ENCODE measurements at places on chromosomes 5 and 9.

- DNase-seq: peak; percentile 27
Observed at GRCh38 chr9:83538172-83538889, at the start of gene FRMD3. TSS of gene FRMD3 (minus strand) at chr9:83538401. CDS start at chr9:83538231, 170 bp downstream.

DNA sequence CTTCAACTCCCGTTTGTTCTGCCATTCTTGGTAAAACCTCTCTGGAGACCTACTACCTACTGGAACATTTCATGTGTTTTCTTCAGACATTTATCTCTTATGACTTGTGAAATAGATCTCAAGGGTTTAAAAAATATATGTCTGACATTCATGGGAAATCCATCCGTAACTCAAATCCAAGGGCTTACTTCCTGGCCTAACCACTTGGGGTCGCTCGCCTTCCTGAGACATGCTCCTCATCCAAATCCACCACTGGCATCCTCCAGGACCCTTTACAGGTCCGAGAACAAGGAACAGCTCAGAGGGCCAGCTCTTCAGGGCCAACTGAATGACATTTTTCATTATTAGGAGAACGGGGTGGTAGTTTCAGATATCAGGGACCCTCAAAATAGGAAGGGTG lies 235.1 kb upstream of the TUT7 start:
- DNase-seq: no peak

GRCh38 chr9:123225374-123225813 lies 43.0 kb downstream of the STRBP start:
- DNase-seq: peak; percentile 75

- no peak for DNase-seq
Observed at GRCh38 chr5:99032234-99033013, 103.6 kb upstream of the CHD1 start.

DNA sequence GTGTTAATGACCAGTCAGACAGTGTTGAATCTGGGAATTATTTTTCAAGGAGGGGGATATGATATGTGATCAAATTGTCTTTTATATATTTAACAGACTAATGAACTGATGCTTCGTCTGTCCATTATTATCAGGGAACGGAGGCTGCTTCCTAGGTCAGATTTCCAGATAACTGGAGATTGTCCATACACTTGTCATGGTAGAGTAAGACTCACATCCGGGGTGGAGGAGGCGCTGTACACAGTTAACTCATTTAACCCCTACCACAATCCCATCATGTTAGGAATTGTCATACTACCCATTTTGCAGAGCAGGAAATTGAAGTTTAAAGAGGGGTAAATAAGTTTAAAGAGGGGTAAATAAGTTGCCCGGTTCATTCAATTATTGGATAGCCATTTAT lies 55.9 kb downstream of the ARHGAP26 start:
- no peak for DNase-seq

GRCh38 chr5:79263290-79263689 lies 27.4 kb downstream of the JMY start:
- no peak for DNase-seq

DNA sequence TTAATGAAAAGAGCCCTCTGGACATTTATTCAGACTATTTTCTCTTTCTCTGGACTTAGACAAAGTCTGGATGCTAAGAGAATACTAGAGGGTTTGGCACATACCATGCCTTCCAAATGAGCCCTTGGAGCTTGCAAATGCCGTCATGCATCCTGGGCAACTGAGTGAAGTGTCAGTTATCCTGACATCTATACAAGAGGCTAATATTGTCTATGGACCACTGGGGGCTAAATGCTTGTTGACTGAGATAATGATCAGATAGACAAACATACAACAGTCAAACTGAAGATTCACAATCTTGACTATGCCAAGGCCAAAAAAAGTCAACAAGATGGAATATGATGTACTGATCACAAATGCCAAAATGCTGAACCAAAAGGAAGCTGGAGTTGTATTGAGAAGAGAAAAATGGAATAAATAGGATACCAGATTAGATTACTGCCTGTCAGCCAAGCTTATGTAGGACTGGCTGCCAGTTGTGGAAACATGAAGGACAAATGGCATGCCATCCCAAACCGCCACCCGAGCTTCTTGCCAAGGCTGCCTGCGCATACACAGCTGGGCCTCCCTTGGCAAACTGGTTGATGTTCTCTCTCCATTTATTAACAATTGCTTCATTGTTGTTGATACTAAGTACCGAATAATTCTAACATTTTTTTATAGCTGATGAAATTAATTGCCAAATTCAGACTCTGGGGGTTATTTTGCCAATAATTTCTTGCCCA lies 240.1 kb upstream of the GRAMD2B start:
- DNase-seq: no peak

DNA sequence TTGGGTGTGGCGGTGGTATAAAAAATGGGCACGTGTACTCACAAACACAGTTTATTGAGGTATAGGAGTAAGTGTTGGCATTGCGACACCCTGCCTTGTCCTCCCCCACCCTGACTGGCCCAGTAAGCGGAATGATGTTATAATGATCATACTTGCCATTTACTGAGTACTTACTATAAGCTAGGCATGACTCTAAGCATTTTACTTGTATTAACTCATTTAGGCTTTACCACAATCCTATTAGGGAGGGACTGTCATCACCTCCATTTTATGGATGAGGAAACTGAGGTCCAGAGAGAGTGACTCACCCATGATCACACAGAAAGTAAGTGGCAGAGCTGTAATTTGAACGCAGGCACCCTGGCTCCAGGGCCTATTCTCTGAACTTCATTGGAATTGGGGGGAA lies 2.3 kb downstream of the SMIM3 start:
- peak; percentile 41 for DNase-seq

DNA sequence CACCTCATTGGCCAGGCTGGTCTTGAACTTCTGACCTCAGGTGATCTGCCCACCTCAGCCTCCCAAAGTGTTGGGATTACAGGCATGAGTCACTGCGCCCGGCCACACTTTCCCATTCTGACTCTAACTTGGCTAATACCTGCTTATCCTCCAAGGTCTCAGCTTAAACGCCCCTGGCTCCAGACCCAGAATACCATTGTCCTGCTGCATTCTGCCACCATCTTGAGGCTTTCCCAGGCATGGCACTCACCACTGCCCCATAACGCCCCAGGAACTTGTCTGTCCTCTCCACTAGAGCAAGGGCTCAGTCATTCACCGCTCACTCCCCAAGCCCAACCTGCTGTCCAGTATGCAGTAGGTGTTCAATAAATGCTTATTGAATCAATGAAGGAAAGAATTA lies 39.8 kb downstream of the CAMK2A start:
- DNase-seq: no peak

DNA sequence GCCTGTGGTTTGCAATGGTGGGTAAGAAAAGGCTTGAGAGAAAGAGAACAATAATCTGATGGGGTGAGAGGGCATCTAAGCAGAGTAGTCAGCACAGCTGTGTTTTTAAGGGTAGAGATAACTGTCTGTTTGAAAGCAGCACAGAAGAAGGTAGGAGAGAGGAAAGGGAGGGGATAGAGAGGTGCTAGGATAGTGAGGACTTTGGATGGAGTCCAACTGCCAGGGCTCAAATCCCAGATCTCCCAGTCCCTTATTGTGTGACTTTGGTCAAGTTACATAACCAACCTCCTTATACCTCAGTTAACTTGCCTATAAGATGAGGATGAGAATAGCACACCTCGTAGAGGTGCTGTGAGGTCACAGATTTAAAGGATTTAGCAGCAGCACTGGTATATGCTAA lies 55.6 kb downstream of the GPR21 start:
- no peak for DNase-seq

DNA sequence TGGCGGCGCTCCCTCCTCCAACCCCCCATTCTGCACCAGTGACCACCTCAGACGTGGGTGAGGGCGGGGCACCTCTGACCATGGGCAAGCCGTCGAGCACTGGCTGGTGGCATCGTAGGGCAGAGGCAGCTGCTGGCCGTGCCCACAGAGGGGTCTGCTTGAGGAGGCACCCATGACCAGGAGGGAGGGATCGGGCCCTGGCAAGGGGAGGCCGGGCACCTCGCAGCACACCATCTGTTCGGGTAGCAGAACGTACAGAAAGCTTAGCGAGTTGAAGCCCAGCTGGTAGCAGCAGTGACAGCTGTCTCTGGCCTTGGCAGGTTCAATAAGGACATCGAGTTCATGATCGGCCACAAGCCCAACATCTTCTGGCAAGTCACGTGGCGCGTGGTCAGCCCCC lies 4.3 kb upstream of the SLC6A18 start:
- no peak for DNase-seq

DNA sequence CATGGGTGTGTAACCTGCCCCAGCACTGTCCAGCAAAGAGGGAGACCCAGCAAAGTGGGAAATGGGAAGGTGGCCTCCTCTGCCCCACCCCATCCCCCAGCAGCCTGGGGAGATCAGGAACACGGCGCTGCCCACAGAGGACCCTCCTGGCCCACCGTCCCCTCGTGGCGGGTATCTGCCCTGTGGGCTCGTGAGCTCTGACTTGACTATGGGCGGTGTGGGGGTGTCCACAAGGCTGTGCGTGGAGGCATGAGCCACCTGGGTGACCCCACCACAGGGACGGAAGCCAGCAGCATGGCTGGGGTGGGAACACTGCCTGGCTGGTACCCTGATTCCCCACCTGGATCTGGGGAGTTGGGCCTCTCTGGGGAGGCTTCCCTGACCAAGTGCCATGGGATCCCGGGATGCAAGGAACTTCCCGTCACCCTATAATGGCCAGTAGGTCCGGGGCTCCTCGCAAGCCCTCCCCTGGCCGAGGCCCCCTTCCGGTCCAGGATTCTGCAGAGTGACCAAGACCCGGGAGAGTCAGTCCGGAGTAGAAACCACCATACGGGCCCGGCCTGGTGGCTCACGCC lies 29.3 kb upstream of the SLC6A19 start:
- no peak for DNase-seq

GRCh38 chr9:104775574-104775936 lies 11.6 kb downstream of the NIPSNAP3B start:
- no peak for DNase-seq

- DNase-seq: no peak
Observed at GRCh38 chr5:92962752-92963151, 618.3 kb downstream of the NR2F1-AS1 start.
